Effector CD8-positive, alpha-beta T cell (primary cell): ENCODE measurements at places on chromosomes 11 and 22.

DNA sequence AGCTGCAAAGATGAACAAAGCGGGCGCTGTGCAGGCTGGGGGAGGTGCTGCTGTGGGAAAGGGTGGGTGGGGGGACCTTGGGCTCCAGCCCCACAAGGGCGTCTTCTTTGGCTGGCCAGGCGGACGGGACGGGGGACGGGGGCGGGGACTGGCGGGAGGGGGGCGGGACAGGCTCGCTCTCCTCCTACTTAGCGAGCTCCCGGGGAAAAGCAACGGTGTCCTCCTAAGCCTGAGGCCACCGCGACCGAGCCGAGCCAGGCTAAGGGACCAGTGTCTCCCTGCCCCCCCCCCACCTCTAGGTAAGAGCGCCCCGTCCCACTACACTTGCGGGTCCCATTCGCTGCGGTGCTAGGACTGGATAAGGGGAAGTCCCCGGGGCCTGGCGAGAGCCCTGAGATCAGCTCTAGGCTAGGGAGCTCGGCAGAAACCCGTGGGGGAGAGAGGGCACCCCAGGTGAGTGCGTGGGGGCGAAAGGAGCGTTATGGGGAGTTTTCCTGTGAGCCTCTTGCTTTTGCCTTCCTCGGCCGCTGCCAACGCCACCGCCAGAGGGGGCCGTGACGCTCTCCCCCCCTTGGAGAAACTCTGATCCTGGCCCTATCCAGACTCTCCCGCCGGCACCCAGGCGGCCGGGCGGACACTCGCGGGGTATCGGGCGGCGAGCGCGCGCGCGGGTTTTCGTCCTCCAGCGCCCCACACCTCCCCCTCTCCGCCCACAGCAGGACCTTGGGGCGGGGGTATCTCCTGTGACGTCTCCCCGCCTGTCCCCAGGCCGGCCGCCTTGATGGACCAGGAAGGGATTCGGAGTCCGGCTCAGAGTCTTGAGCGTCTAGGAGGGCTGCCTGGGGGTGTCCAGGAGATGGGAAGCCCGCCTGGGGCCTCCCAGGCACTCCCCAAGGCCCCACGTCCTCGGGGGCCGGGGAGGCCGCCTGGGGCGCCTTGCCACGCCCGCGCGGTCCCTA is at the start of gene PHLDB1:
Gene PHLDB1, plus strand, starts transcription at position 215 of the 959 bp plus-strand sequence. CDS start 6,222 bp downstream, outside the sequence.
- peak; percentile 51 for DNase-seq

GRCh38 chr11:91046261-91046660 is 823.4 kb upstream of the CHORDC1 start:
- no peak for DNase-seq

DNA sequence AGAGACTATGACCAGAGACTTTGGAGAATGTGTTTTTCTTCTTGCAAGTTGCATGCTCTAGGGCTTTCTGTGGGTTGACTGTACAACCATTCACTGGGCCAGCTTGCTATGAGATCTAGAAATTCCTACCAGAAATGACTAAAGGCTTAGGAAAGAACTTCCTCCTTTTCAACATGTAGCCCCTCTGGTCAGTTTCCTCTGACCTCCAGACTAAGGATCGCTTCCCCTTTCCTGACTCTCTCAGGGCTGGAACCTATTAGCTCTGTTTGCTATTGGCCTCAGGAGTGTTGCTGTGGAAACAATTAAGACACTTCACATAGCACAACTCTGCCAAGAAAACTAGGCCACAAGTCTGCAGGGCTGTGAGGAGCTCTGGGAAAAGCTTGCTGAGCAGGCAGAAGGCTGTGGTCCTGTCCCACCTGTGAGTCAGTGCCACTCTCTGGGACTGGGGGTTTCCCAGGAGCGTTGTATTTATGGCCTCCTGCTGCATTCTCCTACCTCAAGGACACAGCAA is 10.7 kb downstream of the CRY2 start:
- DNase-seq, result no peak

DNA sequence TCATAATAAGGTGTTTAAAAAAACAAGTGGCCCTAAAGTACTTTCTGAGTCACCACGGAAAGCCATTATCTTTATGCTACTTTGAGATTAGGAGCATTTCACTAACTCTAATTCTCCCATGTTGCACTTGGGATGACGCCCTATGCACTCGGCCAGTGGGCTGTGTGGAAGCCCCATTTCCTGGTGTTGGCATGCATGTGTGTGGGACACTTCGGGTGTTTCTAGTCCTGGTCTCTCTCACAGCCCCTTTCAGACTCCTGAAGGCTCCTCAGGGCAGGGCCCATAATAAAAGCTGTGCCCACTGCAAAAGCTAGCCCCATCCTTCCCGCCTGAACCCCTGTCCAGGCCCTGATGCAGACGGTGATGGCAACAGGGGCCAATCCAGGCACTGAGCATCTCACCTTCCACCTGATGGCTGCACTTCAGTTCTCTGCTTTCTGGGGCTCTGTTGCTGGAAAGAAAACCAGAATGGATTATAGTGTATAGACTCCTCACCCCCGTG is 14.9 kb upstream of the FXYD2 start:
- no peak for DNase-seq

DNA sequence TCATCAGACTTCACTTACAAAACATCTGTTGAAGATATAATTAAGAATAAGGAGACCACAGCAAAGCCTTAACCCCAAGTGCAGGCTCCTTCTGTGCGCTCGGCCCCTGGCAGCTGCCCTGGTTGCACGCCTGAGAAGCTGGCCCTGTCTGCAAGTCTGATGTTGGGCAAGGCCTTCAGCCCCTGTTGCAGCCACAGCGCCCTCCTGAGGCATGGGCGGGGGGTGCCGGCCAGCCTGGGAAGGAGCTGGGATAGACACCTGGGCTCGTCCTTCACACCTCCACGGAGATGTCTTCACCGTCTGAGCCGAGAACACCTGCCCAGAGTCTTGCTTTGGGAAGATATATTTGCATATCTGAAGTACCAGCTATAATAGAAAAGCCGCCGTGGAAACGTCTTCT is 104.1 kb downstream of the MPPED1 start:
- no peak for DNase-seq

GRCh38 chr11:127789927-127790326 is 789.4 kb upstream of the KIRREL3 start:
- no peak for DNase-seq

- no peak for DNase-seq
These were observed 918 bp upstream of the CAPN5 start for GRCh38 chr11:77065878-77066228.

DNA sequence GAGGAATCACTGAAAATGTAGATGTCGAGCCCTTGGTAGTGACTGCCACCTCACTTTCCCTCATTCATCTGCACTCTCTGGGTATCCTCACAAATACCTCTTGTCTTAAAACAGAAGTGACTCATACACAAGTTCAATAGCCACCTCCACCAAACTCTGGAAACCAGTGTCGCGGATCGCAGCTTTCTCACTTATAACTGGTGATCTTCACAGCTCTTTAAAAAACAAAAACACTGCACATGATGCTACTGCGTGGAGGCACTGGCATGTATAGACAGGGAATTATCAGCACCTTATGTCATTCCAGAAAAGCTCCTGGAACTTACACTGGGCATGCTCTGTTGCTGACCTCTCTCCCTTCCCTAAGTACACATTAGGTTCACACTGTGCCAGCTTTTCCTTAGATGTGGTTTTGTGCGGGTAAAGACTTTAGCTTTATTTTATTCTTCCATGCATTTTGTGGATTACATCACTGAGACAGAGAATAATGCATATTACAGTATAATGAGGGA is 425.5 kb upstream of the CADM1 start:
- no peak for DNase-seq

DNA sequence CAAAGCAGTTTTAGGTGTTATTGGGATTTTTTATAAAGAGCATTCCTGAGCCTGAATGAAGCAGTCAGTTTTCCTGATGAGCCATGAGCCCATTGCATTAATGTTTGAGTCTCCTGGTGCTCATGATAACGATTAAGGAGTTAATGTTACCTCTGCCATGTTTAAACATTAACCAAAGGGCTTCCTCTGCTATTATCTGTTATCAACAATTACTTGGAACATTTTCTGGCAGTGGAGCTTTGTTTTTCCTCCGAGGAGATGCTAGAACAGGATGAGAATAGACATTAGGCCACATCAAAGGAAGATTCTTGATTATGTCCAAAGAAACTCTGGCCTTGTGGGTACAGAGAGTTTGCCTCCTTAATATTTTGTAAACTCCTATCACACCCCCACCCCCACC is 49.9 kb downstream of the ZNRF3 start:
- no peak for DNase-seq

GRCh38 chr11:119470317-119471291 is 47.6 kb upstream of the THY1 start:
- no peak for DNase-seq

GRCh38 chr22:21094911-21095772 is 49.4 kb downstream of the LRRC74B start:
- no peak for DNase-seq

GRCh38 chr11:105903113-105903512 is 118.9 kb downstream of the MSANTD4 start:
- no peak for DNase-seq

DNA sequence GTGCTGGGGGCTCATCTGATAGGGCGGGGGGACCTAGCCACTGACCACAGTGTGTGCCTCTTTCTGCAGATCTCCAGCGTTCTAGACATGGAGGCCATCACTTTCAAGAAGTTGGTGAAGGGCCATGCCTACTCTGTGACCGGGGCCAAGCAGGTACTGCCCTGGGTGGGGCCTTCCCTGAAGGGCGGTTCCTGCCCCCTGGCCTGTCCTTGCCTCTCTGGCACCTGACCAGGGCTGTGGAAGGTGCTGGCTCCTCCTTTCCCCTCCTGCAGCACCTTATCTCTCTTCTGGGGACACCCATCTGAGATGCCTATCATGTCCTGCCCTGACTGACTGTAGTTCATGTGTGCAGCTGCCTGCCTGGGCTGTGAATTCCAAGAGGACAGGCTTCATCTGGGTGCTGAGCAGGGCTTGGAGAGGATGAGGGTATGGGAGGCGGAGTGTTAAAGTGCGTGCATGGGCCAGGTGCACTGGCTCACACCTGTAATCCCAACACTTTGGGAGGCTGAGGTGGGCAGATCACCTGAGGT is 5.5 kb downstream of the CAPN1 start:
- no peak for DNase-seq

DNA sequence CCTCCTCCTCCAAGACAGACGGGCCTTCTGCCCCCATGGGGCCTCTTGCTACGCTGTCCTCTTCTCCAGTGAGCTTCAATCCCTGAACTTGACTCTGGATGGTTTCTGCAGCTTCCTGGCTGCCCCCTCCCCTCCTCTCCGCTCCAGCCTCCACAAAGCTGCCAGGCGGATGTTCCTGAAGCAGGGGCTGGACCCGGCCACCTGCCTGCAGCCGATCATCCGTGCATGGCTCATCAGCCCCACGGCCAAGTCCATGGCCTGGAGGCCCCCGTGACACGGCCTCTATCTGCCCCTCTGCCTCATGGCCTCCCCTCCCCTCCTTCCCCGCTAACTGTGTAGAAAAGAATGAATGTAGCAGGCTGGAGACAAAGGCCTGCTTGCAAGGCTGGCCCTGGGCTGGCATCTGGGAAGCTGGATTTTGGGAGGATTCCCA is 6.8 kb upstream of the SUN2 start:
- DNase-seq, result no peak

- no peak for DNase-seq
These were observed 271.8 kb downstream of the TBC1D22A start for GRCh38 chr22:47034076-47034808.

- no peak for DNase-seq
These were observed 56.8 kb upstream of the GRIA4 start for GRCh38 chr11:105553025-105553424.

DNA sequence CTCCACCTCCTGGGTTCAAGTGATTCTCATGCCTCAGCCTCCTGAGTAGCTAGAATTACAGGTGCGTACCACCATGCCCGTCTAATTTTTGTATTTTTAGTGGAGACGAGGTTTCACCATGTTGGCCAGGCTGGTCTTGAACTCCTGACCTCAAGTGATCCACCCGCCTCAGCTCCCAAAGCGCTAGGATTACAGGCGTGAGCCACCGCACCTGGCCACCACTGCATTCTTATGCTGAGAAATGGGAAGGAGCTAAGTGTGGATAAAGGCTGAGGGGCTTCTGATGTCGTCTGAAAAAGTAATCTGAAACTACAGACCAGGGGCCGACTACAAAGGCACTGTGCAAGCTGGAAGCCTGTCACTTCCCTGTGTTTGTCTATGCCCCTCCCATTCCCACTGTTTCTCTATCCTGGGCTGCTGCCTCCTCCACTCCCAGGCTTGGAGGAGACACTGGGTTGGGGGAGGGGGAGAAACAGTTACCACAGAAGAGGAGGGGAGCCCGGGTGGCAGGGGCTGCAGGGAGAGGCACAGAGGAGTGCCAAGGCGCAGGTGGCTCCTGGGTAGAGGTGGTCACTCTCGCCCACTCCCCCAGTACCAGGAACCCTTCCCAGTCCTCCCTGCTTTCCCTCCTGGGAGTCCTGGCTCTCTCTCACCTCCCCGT is 2.9 kb upstream of the MTA2 start:
- no peak for DNase-seq

DNA sequence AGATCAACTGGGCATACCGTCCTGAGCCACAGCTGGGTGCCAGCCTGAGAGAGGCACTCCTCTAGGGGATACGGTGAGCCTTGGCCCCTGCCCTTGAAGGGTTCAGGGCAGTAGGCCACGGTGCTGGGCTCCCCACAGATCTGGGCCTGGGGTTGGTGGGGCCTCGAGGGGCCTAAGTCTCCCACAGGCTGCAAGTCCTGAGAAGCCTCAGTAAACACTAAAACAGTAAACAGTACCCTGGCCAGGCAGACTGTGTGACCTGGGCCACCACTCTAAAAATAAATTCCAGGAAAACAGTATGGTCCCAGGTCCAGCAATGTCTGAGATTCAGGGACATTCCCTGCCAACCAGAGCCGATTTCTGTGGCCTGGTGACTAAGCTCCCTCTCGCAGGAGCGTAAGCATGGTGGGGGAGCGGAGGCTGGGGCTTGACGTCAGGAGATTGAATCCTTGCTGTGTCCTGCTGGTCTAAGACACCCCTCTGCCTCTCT is 2.3 kb upstream of the RHOD start:
- no peak for DNase-seq

- peak; percentile 84 for DNase-seq
These were observed 5.0 kb downstream of the IGSF22 start for GRCh38 chr11:18720808-18721560.

- DNase-seq, result peak; percentile 56
These were observed 60.0 kb downstream of the MYO7A start for GRCh38 chr11:77187776-77188632.

DNA sequence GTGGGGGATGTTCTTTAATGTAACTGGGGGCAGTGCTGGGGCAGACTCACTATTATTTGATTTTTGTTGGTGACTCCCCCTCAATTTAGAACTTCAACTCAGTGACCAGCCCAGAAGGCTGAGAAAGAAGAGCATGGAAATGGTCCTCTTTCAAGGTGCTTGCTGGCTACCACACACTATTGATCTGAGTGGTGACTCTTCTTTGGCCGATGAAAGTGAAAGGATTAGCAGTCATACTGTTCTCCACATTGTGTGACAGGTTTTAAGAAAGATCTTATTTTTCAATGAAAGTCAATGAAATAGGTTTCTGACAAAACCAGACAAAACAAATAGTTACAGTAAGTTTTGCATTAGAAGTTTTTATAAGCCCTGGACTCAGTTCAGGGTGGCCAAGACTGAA is 29.9 kb downstream of the NLRP14 start:
- no peak for DNase-seq

- DNase-seq, result no peak
These were observed 38.8 kb downstream of the FLI1 start for GRCh38 chr11:128732471-128733277.

GRCh38 chr11:117693344-117693743 is 103.7 kb downstream of the DSCAML1 start:
- no peak for DNase-seq

GRCh38 chr22:41557401-41558240 is 3.2 kb upstream of the CSDC2 start:
- DNase-seq, result no peak

GRCh38 chr22:22816766-22817410 is 70.7 kb upstream of the IGLL5 start:
- no peak for DNase-seq

- no peak for DNase-seq
These were observed 761.9 kb downstream of the DLG2 start for GRCh38 chr11:84865257-84865656.
